Fibroblast of lung (primary cell): ENCODE measurements at places on chromosomes 2 and 18.
A peak's percentile ranks its signal among the peaks of the same experiment; 100 is the strongest.

DNA sequence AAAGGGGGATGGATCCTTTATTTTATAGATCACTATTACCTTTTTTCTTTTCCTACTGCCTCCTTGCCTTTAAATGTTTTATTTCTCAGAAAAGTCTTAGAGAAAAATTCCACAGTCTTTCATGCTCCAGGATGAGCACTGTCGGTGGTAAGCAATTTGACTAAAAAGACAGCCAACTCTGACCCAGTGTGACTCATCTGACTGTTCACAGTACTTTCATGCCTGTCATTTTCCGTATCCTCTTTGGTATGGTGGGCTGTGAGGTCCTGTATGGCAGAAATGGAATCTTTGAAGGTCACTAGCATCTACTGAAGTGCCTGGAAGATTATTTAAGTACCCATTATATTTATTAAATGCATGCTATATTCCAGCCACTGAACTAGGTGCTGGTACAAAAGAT is 2.1 kb upstream of the RFTN2 start:
- peak; percentile 31 for DNase-seq

DNA sequence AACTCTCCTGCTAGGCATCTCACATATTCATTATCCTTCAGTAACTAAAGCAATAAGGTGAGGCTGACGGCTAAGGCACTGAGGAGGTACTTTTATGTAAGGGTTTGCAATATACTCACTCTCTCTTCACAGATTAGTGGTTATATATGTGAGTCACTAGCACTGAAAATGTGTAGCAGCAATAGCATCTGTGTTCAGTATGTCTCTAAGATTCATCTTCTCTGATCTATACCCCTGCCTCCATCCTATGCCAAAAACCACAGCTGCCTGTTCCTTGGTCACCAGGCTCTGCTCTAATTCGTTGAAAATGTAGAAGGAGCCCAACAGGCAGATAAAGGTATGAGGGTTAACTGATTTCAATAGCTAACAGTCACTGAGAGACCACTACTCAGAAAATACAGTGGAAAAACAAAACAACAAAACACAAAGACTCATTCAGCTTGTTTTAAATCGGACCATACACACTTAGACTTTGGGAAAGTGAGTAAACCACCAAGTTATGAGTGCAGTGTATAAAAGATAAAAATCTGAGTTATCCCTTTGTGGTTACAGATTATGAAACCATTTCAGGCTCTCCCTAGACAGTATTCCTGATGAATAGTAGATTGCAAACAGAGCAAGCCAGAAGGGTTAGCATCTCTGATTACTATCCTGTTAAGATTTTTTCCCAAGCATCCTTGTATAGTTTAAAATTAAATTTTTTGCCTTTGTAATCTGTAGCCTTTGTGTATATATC is 75.3 kb upstream of the CYP26B1 start:
- DNase-seq, result peak; percentile 62

DNA sequence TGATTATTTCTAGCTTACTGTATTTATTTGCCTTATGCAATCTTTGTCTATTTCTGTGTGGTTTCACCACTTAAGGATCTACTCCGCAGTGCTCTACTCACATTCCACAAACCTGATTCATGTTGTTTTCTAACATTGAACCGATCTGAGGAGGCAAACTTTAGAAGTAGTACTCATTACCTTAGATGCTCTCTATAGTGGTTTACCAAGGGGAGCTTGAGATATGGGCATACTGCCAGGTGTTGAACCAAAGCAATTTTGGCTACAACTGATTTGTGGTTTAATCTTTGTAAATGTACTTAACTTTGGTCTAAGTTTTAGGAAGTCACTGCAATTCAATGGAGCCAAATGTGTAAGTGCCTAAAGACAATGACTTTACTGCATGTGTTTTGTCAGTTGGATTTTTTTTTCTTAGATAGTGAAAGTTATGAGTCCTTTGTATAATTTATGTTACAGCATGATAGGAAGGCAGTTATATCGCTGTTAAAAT is 50.1 kb downstream of the MAP2 start:
- DNase-seq, result peak; percentile 94

GRCh38 chr2:223688094-223688835 is 86.1 kb upstream of the SCG2 start:
- DNase-seq, result no peak

DNA sequence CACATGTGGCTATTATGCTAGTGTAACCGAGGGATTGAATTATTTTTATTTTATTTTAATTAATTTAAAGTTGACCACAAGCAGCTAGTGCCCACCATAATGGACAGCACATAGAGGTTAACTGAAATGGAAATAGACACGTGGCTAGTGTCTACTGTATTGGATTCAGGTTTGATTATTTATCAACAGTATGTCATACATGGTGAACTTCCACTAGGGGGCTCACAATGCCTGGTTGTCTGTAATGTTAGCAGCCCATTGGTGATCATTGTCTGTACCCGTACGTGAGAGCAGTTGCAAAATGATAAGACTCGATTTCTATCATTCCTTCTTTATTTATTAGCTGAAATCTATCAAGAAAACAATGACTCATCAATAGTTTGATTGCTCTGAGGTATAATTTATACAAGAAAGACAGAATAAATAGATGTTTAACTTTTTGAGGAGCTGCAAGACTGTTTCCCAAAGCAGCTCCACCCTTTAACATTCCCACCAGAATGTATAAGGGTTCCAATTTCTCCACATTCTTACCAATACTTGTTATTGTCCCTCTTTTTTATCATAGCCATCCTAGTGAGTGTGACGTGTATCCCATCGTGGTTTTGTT is 76.5 kb downstream of the CYBRD1 start:
- DNase-seq, result peak; percentile 63

DNA sequence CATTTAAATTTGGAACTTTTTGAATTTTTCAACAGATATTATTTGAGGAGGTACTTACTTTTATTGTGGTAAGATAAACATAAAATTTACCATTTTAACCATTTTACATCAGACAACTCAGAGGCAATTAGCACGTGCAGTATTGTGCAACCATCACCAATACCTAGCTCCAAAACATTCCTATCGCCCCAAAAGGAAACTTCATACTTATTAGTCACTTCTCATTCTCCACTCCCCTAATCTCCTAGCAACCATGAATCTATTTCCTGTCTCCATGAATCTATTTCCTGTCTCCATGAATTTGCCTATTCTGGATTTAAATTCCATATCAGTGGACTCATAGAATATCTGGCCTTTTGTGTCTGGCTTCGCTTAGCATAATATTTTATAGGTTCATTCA is 69.9 kb upstream of the FAM136A start:
- peak; percentile 12 for DNase-seq

GRCh38 chr2:68379184-68379708 is 14.2 kb downstream of the PLEK start:
- no peak for DNase-seq

GRCh38 chr2:178927173-178927572 is 120.0 kb upstream of the TTN start:
- no peak for DNase-seq

GRCh38 chr2:114864901-114865300 is 422.5 kb downstream of the DPP10 start:
- no peak for DNase-seq

GRCh38 chr2:77519164-77519887 is 2.9 kb downstream of the LRRTM4 start:
- DNase-seq, result no peak

DNA sequence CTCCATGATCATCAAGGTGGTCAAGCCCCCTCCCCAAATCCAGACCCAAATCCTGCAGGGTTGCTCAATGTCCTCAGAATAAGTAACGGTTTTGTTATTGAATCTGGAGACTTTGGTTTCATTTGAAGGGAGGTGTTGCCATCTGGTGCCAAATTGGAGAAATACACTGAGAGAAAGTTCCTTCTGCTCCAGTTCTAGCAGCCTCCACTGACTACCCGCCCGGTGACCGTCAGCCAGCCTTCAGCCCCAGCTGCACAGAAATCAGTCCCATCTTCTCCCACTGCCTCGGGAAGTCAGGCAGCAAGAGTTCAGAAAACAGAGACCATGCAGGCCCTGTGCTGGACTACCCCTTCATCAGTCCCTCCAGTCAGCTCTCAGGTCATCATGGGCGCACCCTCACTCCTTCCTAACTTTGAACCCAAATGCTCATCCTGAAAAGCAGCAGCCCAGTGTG is 38.7 kb downstream of the PKDCC start:
- peak; percentile 80 for DNase-seq

GRCh38 chr2:84686783-84687476 is 170.6 kb downstream of the DNAH6 start:
- no peak for DNase-seq

DNA sequence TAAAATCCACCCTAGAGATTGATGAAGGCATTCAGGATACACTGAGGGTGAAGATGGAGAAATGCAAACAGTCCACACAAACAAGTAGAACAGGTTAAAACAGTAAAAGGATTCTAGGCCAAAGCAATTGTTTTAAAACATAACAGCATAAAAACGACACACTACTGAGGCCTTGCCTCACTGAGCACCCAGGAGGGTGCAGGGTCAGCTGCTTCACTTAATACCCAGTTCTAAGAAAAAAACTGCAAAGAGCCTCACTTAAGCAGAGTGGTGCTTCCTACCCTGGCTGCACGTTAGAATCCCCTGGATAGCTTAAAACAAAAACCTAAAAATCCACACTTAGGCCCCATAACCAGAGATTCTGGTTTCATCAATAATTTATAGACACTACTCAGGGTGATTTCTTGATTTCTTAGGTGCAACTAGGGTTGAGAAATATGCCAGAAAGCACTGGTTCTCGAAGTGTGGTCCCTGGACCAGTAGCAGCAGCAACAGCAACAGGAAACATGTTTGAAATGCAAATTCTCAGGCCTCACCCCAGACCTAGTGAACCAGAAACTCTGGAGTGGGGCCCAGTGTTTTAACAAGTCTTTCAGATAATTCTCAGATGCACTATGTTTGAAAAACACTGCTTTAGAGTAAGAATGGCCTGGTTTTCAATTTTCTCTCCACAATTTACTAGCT is 279.1 kb downstream of the ZEB2 start:
- DNase-seq, result no peak

DNA sequence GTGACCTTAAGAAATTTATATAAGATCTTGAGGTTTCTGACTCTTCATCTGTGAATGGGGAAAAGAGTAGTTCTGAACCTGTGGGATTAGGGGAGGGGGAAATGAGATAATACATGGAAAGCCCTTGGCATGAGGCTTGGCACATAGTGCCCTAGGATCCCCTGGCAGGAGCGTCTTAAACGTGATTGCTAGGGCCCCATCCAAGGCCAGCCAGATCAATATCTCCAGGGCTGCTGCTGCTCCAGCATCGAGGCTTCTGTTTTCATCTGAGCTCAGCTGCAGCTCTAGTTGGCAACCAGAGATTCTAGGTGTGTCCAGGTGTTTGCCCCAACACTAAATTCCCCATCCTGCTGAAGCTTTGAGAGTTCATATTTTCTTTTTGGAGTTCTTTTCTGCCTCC is 71.0 kb downstream of the IL1R2 start:
- DNase-seq, result no peak

- DNase-seq, result no peak
Measured at GRCh38 chr2:150710041-150710440, 222.6 kb upstream of the RND3 start.

- peak; percentile 89 for DNase-seq
Measured at GRCh38 chr2:170073288-170073687, 104.7 kb upstream of the MYO3B start.

GRCh38 chr2:33848486-33848885 is 249.4 kb upstream of the FAM98A start:
- DNase-seq, result peak; percentile 79

DNA sequence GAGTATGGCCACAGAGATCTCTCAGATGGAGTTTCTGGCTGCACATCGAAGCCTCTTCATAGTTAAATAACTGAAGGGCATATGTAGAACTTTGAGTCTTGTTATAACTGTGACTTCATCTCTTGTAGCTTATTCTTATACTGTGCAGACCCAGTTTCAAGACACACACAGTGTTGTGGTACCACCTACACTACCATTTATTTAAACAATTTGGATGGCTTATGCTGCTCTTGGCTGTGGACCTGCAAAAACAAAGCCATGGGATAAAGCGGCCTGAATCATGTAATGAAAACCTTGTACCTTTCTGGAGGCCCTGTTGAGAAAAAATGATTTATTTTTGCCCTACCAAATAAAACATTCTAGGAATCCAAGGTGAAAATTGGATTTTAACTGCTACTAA is 262.8 kb upstream of the RASGRP3 start:
- peak; percentile 91 for DNase-seq

DNA sequence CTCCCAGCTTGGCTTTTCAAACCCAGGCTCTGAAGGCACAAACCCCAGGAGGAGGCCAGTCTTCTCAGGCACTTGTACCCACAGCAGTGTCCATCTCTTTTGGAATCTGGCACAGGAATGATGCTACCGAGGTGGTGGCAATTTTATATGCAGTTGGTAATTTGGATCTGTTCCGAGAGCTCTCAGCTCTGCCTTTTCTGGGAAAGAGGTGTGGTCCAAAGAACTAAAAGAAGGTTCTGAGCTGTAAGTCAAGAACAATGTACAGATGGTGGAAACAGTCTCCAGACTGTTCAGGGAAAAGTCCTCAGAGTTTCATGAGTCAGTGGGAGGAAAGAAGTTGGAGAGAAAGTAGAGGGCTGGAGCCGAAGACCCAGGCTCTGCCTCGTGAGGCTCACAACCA is 353.4 kb downstream of the TGIF1 start:
- DNase-seq, result no peak

GRCh38 chr2:7053650-7054265 is 136.5 kb downstream of the RNF144A start:
- no peak for DNase-seq

GRCh38 chr2:121791290-121791689 is 35.8 kb downstream of the TSN start:
- no peak for DNase-seq

DNA sequence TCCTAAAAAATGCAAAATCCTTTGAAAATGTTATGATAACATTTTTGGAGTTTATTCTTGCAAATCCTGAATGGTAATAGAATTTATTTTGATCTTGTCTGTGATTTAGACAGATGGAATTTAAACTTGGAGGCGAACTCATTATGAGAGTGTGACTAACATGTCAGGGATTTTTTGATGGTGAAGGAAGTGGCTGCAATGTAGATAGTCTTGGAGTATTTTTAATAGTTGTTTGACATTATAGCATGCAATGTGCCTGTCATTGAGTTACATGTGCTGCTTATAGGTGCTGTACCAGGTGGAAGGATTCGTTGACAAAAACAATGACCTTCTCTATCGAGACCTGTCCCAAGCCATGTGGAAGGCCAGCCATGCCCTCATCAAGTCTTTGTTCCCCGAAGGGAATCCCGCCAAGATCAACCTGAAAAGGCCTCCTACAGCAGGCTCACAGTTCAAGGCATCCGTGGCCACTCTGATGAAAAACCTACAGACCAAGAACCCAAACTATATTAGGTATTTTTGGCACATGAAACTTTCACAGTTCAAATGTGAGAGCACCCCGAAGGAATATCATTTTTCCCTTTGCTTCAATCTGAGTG is 141.8 kb downstream of the MYO1B start:
- DNase-seq, result peak; percentile 65

- DNase-seq, result no peak
Measured at GRCh38 chr2:177169810-177170514, 42.6 kb upstream of the HNRNPA3 start.

- no peak for DNase-seq
Measured at GRCh38 chr2:160324917-160325316, 124.8 kb upstream of the ITGB6 start.

- peak; percentile 41 for DNase-seq
Measured at GRCh38 chr2:202780514-202781021, 91.0 kb downstream of the ICA1L start.
